Midbrain (tissue), 1 donor: ENCODE measurements at places on chromosomes 13 and 19.

GRCh38 chr13:35720690-35721554, 244.4 kb upstream of the MAB21L1 start:
- DNase-seq, result peak; percentile 58

- DNase-seq, result no peak
These were observed 106.9 kb downstream of the KLF12 start for GRCh38 chr13:74027161-74027779.

GRCh38 chr13:55493297-55493696, 1647.4 kb upstream of the PRR20A start:
- DNase-seq, result no peak

- no peak for DNase-seq
These were observed 34.0 kb downstream of the KLF5 start for GRCh38 chr13:73092829-73093228.

DNA sequence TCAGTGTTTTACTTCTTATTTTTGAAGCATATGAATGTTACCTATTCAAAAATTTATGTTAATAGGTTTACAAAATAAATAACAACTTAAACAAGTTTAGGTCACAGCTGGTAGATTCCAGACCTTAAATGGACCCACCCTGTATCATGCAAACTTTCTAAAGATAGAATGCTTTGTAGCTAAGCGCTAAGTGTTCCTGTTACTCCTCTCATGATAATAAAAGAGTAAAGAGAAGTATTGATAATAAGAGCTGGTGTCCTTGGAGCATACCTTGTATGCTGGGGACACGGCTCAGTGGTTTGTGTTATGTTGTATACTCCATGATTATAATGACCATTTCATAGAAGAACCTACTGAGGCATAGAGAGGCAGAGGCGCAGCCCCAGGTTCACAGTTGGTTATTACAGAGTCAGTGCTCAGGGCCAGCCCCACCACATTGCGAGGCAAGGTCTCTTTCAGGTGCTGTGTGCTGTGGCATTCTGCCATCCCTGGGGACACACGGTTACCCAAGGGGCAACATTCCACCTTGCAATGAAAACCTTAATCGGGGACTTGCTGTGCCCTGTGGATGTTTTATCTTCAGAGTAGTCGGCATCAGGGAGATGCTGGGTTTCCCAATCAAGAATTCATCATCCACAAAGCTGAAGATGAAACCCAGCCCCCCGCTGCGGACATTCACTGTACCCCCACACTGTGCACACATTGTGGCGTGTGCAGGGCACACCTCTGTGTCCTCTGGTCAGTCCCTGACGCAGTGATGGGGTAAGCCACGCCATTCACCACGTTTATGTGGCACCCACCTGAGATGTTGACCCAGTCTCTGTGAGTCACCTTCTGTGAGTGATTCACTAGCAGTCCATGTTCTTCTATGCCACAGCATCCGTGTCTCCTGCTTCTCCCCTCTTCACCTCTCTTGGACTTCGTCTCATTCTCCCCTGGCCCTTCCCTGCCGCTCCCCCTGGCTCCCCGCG, 186.7 kb downstream of the COL4A1 start:
- no peak for DNase-seq

DNA sequence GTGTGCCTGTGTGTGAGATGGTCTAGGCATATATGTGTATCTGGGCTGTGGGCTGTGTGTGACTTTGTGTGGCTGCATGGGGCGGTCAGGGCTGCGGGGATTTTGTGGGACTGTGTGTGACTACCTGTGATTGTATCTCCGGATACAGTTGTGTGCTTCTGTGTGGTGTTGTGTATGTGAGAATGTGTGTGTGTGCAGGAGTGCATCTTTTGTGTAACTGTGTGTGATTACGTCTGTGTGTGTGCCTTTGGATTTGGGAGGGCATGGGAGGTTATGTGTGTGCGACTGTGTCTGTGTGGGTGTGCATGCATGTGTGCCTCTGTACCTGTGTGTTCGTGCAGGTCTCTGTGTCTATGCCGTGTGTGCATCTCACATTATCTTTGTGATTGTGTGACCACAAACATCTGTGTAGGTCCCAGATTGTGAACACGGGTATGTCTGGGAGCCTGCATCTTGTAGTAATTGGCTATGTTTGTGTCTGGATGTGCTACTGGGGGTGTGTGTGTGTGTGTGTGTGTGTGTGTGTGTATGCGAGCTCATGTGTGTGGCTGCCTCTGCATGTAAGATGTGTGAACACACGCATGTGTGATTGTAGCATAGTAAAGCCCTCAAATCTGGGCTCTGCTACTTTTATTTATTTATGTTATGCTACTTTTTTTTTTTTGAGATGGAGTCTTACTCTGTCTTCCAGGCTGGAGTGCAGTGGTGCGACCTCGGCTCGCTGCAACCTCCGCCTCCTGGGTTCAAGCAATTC, 7.6 kb downstream of the EHD2 start:
- DNase-seq, result no peak

DNA sequence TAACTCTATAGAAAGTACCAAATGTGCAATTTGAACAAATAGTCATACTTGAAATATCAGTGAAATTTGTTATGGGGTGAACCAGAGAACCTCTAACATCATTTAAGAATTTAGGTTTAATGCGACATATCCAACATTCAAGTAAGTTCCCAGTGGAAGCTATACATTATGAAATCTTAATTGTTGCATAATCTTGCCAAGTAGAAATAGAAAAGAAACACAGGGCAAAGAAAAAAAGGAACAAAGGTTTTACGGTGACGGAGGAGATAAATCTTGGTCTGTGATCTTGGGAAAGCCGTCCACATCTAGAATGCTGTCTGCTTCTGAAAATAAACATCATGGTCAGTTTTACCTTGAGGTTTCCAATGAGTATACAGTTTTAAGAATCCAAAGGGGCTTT, 445.7 kb downstream of the RFC3 start:
- DNase-seq, result no peak

- DNase-seq, result no peak
These were observed 1872.9 kb upstream of the PCDH20 start for GRCh38 chr13:63288576-63288975.

DNA sequence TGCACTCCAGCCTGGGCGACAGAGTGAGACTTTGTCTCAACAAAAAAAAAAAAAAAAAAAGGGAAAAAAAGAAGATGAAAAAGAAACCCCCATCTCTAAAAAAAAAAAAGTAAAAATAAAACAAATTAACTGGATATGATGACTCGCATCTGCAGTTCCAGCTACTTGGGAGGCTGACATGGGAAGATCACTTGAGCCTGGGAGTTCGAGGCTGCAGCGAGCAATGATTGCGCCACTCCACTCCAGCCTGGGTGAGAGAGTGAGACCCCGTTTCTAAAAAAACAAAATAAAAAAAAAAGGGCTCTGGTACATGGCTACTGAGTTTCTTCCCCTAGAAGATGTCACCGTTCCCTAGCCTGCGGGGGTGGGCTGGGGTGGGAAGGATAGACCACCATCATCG, 2.4 kb upstream of the CATSPERG start:
- no peak for DNase-seq

GRCh38 chr13:48505597-48506091, 27.2 kb downstream of the RCBTB2 start:
- DNase-seq, result peak; percentile 32

DNA sequence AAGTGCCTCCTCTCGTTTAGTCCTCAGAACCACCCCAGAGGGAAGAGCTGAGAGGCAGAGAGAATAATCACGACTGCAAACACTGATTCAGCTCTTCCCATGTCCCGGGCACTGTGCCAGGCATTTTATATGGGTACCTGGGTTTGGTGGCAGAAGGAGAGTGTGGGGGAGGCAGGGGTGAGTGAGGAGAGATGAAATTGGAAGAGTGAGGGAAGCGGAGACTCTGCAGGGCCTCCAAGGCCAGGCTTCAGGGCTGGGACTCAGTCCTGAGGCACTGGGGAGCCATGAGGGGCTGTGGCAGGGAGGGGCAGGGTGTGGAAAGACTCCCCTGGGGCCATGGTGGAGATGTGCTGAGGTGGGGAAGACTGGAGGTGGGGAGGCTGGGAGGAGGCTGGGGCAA, 8.7 kb downstream of the SYNGR4 start:
- DNase-seq, result no peak

- no peak for DNase-seq
These were observed 59.7 kb upstream of the TNFRSF19 start for GRCh38 chr13:23510544-23510916.

DNA sequence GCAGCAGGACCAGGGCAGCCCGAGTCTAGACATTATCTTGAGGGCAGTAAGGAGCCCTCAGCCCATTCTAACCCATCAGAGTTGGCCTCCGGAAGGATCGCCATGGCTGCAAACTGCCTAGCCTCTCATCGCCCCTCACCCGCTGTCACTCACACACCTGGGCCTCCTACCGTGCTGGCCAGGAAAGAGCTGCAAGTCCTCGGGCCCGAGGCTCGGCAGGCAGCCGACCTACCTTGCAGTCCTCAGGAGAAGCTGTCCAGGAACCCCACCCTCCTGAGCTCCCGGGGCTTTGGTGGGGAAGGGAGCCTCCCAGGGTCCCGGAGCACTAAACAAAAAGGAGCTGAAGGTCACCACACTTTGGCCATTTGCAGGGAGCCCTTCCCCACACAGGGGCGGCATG, 46.8 kb downstream of the CCNE1 start:
- no peak for DNase-seq

DNA sequence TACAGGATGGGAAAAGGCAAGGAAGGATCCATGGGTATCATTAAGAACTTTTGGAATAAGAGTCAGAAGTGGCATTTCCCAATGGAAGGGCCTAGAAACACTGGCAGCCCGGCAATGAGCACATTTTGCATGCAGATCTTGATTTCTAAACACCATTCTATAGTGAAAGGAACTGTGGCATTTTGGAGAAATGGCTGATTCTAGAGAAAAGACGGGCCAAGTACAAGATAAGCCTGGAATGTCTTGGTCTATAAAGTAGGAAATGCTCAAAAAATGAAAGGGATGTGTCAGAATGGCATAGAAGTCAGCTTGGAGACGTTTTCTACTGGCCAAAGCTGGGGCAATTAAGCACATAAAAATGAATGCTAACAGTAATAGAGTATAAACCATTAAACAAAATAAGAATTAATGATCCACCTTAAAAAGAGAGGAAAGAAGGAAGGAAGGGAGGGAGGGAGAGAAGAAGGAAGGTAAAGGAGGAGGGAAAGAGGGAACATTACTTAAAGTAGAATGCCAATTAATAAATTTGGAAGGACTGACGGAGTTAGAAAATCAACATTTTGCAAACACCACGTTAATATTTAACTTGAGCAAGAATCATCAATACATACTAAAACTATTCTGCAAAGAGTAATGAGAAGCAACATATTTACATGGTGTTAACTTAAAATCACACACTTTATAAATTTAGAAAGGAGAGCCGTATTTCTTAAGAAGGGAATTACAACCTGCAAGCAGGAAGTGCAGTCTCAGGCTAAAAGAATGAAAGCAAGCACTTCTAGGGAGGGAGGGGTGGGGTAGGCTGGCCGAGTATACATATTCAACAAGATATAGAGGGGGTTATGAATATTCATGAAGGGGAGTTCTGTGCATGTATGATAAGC, 78.9 kb downstream of the ANKRD10 start:
- no peak for DNase-seq

DNA sequence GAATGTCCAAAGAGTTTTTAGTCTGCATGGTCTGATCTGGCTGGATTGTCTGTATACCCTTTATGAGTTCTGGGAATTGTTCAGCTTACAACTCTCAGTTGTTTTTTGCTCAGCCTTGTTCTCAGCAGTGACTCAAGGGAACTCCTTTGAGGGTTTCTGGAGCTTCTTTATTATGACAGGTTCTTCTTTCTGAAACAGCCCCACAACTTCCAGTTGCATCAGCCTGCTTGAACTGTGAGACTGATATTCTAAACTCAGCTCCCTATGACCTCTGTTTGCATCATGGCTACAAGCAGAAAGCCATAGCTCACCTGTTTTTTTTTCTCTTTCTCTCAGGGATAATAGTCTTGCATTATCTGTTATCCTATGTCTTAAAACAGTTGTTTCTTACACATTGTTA, 85.0 kb downstream of the TDRD3 start:
- no peak for DNase-seq

- no peak for DNase-seq
These were observed 31.2 kb downstream of the KEAP1 start for GRCh38 chr19:10471909-10472308.

DNA sequence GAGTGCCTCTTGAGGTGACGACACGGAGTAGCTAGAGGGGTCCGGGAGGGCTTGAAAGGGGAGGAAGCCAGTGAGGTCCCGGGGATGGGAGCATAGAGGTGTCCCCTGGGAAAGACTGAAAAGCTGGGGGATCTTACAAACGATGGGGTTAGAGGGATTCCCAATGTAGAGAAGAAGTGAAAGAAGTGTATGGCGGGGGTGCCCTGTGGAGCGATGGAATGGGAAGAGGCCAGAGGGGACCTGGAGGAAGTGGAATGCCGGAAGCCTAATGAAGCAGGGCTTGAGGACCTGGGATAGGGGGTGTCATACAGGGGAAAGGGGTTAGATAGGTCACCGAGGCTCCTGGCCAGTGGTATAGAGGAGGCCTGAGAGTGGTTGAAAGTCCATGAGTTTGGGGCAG, 580 bp downstream of the AP2A1 start:
- no peak for DNase-seq

DNA sequence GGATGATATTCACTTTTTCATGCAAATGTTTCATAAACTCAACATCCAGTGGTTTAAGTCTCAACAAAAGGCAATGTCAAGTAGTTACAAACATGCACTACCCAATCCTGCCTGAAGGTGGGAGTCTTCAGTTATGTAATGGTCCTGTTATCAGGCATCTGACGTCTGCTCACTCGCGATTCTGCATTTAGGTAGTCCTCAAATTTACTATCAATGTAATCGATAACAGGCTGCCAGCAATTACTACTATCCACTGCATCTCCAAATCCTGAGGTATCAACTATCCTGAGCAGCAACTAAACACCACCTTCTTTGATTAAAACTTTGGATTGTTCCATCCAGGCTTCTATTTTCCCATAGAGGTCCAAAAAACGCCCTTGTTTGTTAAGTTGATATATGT, 51.2 kb downstream of the NLRP12 start:
- DNase-seq, result peak; percentile 35

- no peak for DNase-seq
These were observed 41.5 kb downstream of the URI1 start for GRCh38 chr19:29983568-29983967.
